ENCODE measurements at places on chromosomes 16 and 17.

- DNase-seq: no peak
These were observed 106.4 kb downstream of the GNAO1 start for GRCh38 chr16:56297684-56298083.

DNA sequence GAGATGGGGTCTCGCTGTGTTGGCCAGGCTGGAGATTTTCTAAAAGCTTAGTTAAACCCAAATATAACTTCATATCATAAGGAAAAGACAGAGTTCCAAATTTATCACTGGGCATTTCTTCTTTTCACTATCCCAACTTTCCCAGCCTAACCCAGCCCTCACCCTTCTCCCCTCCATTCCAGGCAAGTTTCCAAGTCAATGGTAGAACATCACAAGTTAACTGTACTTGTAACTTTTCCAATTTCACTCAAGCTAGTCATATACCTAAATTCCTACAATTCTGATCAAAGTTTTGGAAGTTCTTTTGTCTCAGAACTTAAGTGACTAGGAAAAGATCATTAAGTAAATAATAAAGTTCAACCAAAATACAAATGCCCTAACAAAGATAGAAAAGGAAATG lies 61.2 kb downstream of the USP32 start:
- DNase-seq: no peak

DNA sequence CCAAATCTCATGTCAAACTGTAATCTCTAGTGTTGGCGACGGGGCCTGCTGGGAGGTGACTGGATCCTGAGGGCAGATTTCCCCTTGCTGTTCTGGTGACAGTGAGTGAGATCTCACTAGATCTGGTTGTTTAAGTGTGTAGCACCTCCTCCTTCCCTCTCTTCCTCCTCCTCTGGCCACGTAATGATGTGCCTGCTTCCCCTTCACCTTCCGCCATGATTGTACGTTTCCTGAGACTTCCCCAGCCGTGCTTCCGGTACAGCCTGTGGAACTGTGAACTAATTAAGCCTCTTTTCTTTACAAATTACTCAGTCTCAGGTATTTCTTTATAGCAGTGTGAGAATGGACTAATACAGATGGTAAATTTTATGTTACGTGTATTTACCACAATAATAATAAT lies 49.2 kb downstream of the METTL16 start:
- DNase-seq: no peak

DNA sequence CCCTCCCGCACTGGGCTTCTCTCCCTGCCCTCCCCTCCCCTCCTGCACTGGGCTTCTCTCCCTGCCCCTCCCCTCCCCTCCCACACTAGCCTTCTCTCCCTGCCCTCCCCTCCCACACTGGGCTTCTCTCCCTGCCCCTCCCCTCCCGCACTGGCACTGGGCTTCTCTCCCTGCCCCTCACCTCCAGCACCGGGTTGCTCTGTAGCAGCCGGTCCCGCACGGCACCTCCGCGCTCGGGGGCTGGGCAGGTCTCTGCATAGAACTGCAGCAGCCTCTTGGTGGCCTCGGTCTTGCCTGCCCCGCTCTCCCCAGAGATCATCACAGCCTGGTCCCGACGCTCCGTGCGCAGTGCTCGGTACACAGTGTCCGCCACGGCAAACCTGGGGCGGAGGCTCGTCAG lies 9.8 kb downstream of the MYO1C start:
- DNase-seq: no peak

GRCh38 chr17:12536021-12536420 lies 129.7 kb upstream of the MYOCD start:
- DNase-seq: no peak

GRCh38 chr17:8830141-8830540 lies 31.0 kb upstream of the MFSD6L start:
- no peak for DNase-seq

- no peak for DNase-seq
These were observed 236.7 kb downstream of the ZFHX3 start for GRCh38 chr16:72811188-72811720.

DNA sequence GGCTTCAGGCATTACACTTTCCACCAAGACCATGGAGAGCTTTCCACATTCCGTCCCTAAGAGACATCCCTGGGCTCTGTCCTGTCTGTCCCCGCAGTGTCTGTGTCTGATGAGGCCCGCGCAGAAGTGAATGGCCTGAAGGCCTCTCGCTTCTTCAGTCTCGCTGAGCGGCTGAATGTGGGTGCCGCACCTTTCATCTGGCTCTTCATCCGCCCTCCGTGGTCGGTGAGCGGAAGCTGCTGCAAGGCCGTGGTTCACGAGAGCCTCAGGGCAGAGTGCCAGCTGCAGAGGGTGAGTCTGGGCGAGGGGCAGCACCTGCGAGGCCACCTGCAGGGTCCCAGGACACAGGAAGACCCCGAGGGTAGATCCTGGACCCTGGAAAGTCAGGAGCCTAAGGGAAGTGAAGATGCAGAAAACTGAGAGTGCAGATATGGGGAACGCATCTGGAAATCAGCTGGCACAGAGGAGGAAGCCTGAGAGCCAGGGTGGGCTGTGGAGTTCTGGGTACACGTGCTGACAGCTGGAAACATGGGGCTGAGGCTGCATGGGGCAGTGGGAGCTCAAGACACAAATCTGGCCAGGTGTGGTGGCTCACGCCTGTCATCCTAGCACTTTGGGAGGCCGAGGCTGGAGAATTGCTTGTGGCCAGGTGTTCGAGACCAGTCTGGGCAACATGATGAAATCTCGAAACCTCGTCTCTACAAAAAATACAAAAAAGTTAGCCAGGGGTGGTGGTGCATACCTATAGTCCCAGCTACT lies 8.0 kb downstream of the CCNF start:
- no peak for DNase-seq

- peak; percentile 12 for DNase-seq
These were observed 94.0 kb downstream of the SKAP1 start for GRCh38 chr17:48335858-48336500.

DNA sequence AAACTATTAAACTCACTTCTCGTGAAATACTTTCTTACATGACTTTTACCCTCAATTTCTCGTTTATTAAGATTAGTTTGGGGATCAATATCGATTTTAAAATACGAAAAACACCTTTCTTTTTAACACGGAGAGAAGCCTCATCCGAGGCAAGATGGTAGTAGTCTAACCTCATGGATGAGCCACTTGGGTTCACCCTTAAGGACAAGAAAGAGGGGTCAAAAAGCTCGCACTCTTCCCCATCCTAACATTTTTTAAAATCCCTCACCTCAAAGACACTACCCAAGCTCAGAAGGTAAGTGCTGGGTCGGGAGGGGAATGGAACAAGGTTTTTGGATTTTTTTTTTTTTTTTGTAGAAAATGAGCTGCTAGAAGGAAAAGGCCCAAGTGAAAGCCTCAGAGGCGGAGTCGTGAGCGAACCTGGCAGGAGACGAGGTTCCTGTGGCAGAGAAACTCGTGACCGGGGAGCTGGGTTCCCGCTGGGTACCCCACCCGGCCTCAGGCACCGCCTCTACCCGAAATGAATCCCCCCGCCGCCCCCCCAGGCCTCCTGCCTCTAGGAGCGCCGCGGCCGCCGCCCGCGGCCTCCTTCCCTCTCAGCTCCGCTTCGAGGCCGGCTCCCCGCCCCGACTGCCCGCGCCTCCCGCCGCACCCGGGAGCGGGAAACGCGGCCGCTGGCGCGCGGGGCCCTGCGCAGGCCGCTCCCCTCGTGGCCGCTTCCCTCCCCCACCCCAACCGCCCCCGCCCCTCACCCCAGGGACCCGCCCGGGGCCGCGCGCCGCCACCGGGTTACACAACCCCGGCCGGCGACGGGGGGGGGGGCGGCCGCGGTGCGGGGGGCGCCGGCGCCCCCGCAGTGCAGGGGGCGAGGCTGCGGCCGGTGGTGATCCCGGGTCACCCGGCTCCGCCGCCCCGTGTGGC lies 1.6 kb downstream of the NUFIP2 start:
- DNase-seq: peak; percentile 37

- no peak for DNase-seq
These were observed 5.4 kb downstream of the PIGL start for GRCh38 chr17:16222406-16222805.

GRCh38 chr16:27258241-27258734 lies 10.3 kb downstream of the NSMCE1 start:
- no peak for DNase-seq

Measured in urothelium cell line (cell line).